ENCODE measurements at places on chromosomes 7 and 10.
A peak's percentile ranks its signal among the peaks of the same experiment; 100 is the strongest.

DNA sequence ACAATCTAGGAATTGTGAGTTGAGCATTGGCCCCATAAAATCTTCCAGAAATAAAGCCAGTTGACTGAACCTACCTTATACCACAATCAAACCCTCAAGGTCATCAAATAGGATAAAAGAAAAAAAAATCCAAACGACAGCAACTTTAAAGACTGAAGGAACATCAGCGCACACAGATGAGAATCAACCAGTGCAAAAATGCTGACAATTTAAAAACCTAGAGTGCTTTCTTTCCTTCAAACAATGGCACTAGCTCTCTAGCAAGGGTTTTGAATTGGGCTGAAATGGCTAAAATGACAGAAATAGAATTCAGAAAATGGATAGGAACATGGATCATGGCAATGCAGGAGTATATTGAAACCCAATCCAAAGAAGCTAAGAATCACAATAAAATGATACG is 16.1 kb upstream of the POT1 start:
- DNase-seq, result no peak

- no peak for DNase-seq
Measured at GRCh38 chr10:30812018-30812851, 182.7 kb upstream of the LYZL2 start.

DNA sequence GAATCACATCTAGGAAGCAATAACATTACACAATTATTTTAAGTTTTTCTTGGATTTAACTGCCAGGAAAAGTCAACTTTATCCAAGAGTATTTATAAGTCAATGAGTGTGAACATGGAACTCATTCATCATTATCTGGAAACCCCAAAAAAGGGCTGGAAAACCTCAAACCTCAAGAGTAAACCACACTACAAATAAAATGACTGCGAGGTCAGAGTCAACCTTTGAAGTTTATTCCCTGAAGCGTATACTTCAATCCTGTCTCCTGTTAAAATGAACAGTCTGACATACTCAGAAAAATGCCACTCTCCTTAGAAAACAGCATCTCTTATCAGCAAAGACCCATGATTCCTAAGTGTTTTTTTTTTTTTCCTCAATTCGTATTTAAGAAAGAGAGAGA is 86.5 kb downstream of the RELN start:
- no peak for DNase-seq

DNA sequence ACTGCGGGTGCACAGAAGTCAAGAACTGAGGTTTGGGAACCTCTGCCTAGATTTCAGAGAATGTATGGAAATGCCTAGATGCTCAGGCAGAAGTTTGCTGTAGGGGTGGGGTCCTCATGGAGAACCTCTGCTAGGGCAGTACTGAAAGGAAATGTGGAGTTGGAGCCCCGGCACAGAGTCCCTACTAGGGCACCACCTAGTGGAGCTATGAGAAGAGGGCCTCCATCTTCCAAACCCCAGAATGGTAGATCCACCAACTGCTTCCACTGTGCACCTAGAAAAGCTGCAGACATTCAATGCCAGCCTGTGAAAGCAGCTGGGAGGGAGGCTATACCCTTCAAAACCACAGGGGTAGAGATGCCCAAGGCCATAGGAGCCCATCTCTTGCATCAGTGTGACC is 1336.0 kb upstream of the CELF2 start:
- no peak for DNase-seq

- DNase-seq, result no peak
Measured at GRCh38 chr7:144388950-144389349, 14.5 kb downstream of the NOBOX start.

DNA sequence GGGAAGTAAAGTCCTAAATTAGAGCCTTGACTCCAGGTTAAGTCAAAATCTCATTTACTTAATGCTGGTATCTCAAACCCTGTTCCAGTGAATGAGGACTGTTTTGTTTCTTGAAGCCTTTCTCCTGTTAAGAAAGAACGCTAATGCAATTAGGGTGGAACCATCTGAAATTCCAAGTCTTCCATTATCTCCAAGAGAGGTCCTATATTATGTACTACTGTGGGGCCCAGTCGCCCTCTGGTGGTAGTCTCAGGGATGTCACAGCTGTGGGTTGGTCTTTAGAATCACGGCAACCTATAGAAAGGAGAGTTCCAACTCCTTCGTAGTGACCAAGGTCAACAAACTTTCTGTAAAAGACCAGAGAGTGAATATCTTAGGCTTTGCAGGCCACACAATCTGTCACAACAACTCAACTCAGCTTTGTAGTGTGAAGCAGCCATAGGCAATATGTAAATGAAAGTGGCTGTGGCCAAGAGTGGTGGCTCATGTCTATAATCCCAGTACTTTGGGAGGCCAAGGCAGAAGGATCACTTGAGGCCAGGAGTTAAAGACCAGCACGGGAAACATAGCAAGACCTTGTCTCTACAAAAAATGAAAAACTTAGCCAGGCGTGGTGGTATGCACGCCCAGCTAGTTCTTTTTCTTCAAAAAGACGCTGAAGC is 9.3 kb downstream of the RPP38 start:
- peak; percentile 32 for DNase-seq

DNA sequence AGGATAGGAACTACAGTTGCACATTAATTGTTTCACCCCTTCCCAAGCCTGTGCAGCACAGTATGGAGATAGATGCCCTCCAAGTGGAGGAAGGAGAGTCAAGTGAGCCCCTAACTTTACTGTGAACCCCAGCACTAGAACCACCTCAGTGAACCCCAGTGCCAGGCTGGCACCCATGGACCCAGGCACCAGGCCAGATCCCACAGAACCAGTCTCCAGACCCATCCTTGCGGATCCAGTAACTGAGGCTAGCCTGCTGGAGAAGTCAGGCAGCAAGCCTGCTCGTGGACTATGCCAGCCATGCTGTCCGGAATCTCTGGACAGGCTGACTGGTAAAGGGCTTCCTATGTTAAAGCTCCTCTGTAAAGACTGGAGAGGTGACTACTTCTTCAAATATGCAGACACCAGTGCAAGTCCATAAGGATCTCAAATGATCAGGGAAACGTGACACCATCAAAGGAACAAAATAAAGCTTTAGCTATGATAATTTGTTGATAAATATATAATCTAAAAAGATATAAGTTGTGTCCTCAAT is 27.7 kb downstream of the SHOC2 start:
- DNase-seq, result no peak

All from NCI-H1417 (cell line).